Natural killer cell (primary cell): ENCODE measurements at places on chromosomes 13 and 19. TPM values are rescaled to one million over a fixed set of nuclear protein-coding genes. Genes with fewer than 3 reads are reported as not detected.

The VSTM1 gene
- 0.72 TPM for total RNA-seq

The SF3A2 gene
- total RNA-seq, result 143 TPM

The C13orf42 gene
- not detected for total RNA-seq

The ONECUT3 gene
- not detected for total RNA-seq

The CGB2 gene
- not detected for total RNA-seq

The LRG1 gene
- total RNA-seq, result not detected

The AMH gene
- 0.55 TPM for total RNA-seq

The ZNF426 gene
- total RNA-seq, result 14.4 TPM

GRCh38 chr19:51461723-51462161, 3.5 kb upstream of the SIGLEC8 start:
- DNase-seq, result no peak

DNA sequence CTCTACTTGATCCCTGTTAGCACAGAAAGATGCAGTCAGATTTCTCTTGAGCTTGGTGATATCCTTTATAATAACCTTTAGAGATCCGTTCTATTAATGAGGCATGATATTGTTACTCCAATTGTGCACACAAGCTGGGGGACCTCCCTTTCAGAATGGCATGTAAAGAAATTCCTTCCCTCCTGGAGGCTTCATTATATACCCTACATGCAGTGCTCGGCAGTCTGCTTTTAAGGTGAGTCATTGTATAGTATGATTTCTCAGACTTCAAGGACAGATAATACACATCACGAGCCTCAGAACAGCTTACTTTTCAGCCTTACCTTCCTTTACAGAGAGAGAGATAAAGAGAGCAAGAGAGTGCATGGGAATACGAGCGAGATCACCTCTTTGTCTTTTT, 261.3 kb downstream of the ATP8A2 start:
- DNase-seq, result no peak

- no peak for DNase-seq
These were observed 97.3 kb downstream of the STARD13 start for GRCh38 chr13:33188093-33188882.

DNA sequence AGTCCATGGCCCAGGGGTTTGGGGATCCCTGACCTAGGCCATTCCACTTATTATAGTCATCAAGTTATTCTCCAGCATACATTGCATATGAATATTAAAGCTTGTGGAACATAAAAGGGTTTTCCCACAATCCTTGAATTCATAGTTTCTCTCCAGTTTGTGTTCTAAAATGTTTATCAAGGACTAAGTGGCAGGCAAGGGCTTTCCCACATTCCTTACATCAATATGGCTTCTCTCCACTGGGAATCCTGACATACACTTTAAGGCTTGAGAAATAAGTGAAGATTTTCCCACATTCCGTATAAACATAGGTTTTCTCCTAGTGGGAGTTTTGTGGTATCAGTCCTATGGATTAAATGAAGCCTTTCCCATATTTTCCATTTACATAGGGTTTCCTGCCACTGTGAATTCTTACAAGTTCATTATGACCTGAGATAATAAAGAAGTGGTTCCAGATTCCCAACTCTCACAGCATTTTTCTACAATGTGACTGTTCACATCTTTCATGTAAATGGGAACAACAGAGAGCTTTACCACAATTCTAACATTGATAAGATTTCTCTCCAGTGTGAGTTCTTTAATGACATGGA, 14.5 kb downstream of the ZNF426 start:
- DNase-seq, result no peak

- DNase-seq, result no peak
These were observed 47.9 kb upstream of the MYCBP2 start for GRCh38 chr13:77374786-77375185.

- DNase-seq, result no peak
These were observed 15.0 kb upstream of the NAXD start for GRCh38 chr13:110600261-110600819.
